ENCODE measurements at places on chromosomes 2 and 18.

DNA sequence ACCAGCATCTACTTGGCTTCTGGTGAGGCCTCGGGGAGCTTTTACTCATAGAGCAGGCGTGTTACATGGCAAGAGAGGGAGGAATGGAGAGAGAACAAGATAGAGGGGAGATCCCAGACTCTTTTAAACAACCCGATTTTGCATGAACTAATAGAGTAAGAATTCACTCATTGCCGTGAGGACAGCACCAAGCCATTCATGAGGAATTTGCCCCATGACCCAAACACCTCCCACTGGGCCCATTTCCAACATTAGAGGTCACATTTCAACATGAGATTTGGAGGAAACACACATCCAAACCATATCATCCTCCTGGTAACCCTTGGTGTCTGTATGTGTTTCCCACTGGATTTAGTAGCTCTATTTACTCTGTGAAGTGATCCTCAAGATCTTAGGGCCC, 249.9 kb upstream of the SP5 start:
- DNase-seq = no peak

- no peak for DNase-seq
Measured at GRCh38 chr2:207321514-207321913, 155.8 kb upstream of the KLF7 start.

- DNase-seq = no peak
Measured at GRCh38 chr18:22340331-22340730, 77.4 kb downstream of the CTAGE1 start.

GRCh38 chr2:240162032-240162431, 21.6 kb upstream of the OTOS start:
- no peak for DNase-seq
